ENCODE measurements at places on chromosomes 12 and 14.

GRCh38 chr14:76498976-76499375 lies 123.0 kb downstream of the ESRRB start:
- DNase-seq: no peak

- DNase-seq: peak; percentile 49
These were observed 90.4 kb downstream of the BORCS5 start for GRCh38 chr12:12447236-12447635.

GRCh38 chr14:98462908-98463307 lies 809.1 kb downstream of the BCL11B start:
- no peak for DNase-seq

DNA sequence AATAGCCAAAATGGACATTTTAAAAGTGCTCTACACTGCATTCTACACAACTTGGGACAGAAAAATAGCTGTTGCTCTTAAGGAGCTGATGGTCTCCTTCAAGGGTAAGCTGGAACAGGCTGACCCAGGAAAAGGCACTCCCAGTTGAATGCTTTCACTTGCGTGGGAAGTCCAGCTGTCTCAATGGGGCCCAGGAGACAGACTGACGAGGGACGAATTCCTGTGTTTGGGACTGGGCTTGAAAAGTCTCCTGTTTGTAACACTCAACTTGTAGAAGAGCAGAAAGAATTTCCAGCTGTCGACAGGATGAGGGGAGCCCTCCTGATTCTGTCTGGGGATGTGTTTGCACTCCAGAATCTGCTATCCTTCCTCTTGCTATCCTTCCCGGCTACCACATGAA lies 180.8 kb downstream of the ZFP36L1 start:
- DNase-seq: no peak

- DNase-seq: no peak
These were observed 201.8 kb upstream of the CCDC196 start for GRCh38 chr14:66284346-66284745.

GRCh38 chr12:110531741-110532333 lies 29.7 kb downstream of the RAD9B start:
- peak; percentile 77 for DNase-seq

GRCh38 chr12:57744194-57744776 lies 554 bp upstream of the TSPAN31 start:
- no peak for DNase-seq

GRCh38 chr12:114371733-114372132 lies 34.2 kb downstream of the TBX5 start:
- no peak for DNase-seq

GRCh38 chr14:105632010-105632409 lies 105.6 kb downstream of the TMEM121 start:
- no peak for DNase-seq

- no peak for DNase-seq
These were observed 172.1 kb upstream of the PLEKHG7 start for GRCh38 chr12:92530706-92531105.
